ENCODE measurements at places on chromosomes 7 and 10. TPM values are rescaled to one million over a fixed set of nuclear protein-coding genes. Genes with fewer than 3 reads are reported as not detected.

HIP1 gene
- 2.2 TPM for polyA plus RNA-seq

GLUD1 gene
- polyA plus RNA-seq, result 125 TPM

PRRT4 gene
- polyA plus RNA-seq, result 0.11 TPM

TMEM248 gene
- polyA plus RNA-seq, result 134 TPM

CD36 gene
- polyA plus RNA-seq, result not detected
